ENCODE measurements at places on chromosomes 12 and 14.

GRCh38 chr14:91925001-91925726, 22.3 kb downstream of the FBLN5 start:
- no peak for DNase-seq

- no peak for DNase-seq
Observed at GRCh38 chr14:75515629-75515996, 6.7 kb upstream of the BATF start.

- DNase-seq = no peak
Observed at GRCh38 chr12:120453060-120453750, 7.0 kb downstream of the GATC start.

DNA sequence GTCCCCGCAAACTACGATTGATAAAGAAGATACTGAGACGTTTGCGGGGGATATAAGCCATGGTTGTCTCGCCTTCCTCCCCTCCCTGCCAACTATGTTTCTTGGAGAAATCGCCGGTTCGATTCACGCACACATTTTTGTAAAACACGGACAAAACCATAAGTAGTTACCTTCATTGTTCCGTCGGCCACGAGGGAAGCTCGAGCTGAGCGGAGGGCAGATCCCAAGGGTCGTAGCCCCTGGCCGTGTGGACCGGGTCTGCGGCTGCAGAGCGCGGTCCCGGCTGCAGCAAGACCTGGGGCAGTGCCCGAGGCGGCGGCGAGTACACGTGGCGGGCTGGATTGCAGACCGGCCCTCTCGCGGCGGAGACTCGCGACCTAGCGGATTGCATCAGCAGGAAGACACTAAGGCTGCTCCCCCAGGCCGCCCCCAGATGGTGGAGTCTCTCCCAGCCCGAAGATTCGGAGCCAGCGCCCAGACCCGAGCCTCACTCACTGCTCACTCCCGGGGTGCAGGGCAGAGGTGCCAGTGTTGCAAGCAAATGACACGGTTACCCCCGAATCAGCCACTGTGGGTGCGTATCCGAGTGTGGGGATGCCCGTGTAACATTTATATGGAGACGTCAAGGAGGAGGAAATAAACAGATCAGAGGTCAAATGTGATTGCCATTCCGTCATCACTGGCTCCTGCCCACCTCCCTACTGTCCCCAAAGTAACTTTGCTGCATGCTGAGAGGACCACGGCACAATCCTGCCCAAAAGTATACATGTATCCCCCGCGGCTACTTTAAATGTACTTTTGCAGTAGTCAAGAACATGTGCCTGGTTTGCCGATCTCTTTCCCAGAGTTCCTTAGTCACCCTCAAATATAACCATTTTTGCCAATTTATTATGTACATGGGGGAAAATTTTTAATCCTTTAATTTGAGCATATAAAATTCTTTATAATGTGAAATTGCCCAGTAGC, at the start of gene BCAT1:
BCAT1 (minus strand) TSS at position 345 of the 966 bp plus-strand sequence; CDS start at position 176, 169 bp downstream.
- DNase-seq = no peak

GRCh38 chr12:122155705-122156104, 18.3 kb downstream of the IL31 start:
- DNase-seq = no peak

GRCh38 chr12:130640901-130641300, 75.2 kb downstream of the RIMBP2 start:
- no peak for DNase-seq

DNA sequence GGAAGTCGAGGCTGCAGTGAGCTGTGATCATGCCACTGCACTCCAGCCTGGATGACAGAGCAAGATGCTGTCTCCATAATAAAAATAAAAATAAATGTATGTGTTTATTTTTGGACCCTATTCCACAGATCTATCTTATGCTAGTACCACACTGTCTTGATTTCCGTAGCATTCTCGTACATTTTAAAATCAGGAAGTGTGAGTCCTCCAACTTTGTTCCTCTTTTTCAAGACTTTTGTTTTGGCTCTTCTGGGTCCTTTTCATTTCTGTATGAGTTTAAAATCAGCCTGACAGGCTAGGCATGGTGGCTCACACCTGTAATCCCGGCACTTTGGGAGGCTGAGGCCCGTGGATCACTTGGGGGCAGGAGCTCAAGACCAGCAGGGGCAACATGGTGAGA, 25.8 kb downstream of the DAO start:
- no peak for DNase-seq

All from stimulated activated CD8-positive, alpha-beta memory T cell treated with anti-CD3 and anti-CD28 coated beads, Interleukin-4, amount 100 ng/mL, for 1 hour (primary cell).